Left renal cortex interstitium (tissue), 4 donors: ENCODE measurements at places on chromosomes 5 and 9. TPM values are rescaled to one million over a fixed set of nuclear protein-coding genes. Genes with fewer than 3 reads are reported as not detected.

DNA sequence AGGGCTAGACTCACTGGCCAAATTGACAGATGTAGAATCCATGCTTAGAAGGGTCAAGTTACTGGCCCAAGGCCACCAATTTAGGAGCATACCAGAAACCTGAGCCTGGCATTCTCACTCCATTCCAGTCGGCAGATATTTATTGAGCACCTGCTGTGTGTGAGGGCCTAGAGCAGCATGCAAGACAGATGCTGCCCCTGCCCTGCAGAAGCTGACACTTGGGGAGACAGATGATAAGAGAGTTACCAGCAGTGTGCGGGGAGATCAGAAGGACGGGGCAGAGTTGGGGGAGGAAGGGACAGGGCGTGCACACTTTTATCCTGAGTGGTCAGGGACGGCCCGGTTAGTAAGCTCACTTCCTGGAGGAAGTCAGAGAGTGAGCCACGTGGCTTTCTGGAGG lies 111.5 kb upstream of the RAPGEF1 start:
- DNase-seq: no peak

GRCh38 chr5:134554319-134555222 lies 29.1 kb downstream of the JADE2 start:
- no peak for DNase-seq

GRCh38 chr9:134617246-134617645 lies 24.4 kb upstream of the COL5A1 start:
- no peak for DNase-seq

DNA sequence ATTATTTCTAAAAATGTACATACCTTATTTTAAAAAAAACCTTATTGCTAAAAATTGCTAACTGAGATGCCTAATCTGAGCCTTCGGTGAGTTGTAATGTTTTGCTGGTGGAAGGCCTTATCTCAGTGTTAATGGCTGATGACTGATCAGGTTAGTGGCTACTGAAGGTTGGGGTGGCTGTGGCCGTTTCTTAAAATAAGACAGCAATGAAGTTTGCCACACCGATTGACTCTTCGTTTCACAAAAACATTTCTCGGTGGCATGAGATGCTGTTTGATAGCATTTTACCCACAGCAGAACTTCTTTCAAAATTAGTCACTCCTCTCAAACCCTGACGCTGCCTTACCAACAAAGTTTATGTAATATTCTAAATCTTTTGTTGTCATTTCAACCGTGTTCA lies 14.7 kb downstream of the CENPK start:
- DNase-seq: no peak

DNA sequence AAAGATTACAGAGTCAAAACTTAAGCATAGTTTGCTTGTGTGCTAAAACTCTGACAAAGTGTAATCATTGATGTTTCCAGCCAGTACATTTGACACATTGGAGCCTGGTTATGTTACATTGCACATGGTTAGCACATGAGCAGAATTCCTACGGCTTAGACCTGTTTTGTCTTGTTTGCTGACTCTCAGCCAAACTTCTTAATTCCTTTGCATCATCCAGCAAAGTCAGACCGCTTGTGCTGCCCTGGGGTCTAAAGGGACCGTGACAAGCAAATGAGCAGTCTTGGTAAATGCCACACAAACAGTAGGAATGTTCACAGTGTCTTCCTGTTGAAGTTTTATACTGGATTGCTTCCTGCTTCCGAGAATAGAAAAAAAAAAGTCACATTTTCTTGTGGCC lies 72.0 kb upstream of the ENTREP1 start:
- DNase-seq: no peak

- DNase-seq: peak; percentile 47
These were observed 10.0 kb upstream of the CCL28 start for GRCh38 chr5:43422143-43422542.

DNA sequence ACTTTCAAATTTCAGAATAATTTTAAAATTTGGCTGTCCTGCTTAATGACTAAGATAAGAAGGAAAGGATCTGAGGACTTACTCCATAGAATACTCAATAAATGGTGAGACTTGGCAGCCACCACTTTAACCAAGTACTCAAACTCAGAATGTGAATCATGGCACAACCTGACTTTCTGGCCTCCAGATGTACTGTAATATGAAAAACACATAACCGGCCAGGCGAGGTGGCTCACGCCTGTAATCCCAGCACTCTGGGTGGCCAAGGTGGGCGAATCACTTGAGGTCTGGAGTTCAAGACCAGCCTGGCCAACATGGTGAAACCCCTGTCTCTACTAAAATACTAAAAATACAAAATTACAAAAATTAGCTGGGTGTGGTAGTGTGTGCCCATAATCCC lies 10.0 kb upstream of the MARCHF6 start:
- no peak for DNase-seq

- DNase-seq: no peak
These were observed 30.7 kb downstream of the NRG2 start for GRCh38 chr5:140012443-140012842.

- no peak for DNase-seq
These were observed 168.4 kb upstream of the MAP1B start for GRCh38 chr5:71938895-71939294.

- no peak for DNase-seq
These were observed 215.8 kb downstream of the CEMIP2 start for GRCh38 chr9:71552480-71552879.

GRCh38 chr9:79812507-79813257 lies 240.9 kb downstream of the TLE4 start:
- DNase-seq: no peak

DNA sequence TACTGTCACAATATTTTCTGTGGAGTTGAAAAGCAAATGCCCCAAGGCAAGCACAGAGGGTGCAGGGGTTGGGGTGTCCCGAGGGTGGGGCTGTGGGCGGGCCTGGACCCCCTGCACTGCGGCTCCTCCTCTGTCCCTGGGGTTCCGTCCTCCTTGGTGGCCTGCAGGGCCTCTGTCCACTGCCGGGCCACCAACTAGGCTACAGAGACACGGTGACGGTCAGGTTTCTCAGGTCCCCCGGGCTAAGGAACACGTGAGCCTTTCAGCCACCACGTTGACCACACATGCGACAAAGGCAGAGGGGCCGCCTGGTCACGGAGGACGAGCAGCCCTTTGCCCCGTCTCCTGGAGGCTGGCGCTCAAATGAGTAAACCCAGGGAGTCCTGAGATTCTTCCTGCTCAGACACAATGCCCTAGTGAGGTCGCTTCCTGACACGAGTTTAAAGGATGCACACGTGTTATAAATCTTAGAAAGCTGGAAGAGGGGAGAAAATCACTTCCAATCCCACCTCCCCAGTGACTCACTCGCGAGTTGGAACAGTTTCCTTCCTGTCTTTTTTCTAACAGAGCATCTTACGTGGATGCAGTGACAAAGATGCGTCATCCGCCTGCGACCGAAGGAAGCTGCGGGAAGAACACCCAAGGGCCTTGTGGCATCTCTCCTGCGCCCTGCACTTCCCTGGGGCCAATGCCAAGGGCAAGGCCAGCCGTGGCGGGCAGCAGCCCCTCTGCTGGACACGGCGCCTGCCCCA lies 24.8 kb upstream of the OBP2B start:
- no peak for DNase-seq

GRCh38 chr9:113137196-113138168 lies 13.3 kb upstream of the SLC31A2 start:
- no peak for DNase-seq

- no peak for DNase-seq
These were observed 218.4 kb upstream of the TMEM161B start for GRCh38 chr5:88487066-88487465.

- no peak for DNase-seq
These were observed at the start of gene PCDHB5 for GRCh38 chr5:141135030-141135717. Gene PCDHB5 (plus strand): TSS chr5:141135206. CDS start chr5:141135435, 229 bp downstream.

DNA sequence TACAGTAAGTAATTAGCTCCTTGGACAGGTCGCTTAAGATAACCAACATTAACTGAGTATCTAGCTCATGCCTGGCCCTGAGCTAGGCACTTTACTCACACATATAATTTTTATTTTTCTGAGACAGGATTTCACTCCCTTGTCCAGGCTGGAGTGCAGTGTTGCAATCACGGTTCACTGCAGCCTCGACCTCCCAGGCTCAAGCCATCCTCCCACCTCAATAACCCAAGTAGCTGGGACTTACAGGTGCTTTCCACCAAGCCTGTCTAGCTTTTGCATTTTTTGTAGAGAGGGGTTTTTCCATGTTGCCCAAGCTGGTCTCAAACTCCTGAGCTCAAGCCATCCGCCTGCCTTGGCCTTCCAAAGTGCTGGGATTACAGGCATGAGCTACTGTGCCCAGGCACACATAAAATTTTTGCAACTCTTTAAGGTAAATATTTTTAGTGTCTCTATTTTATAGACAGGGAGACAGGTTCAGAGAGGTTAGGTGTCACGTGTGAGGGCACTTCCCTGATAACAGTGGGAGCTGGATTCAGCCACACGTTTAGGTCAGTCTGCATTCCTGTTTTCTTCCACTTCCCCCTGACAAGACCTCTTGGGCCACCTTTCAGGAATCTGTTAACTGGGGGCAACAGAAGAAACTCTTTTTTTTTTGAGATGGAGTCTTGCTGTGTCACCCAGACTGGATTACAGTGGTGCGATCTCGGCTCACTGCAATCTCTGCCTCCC lies 18.2 kb downstream of the HBEGF start:
- DNase-seq: no peak

DNA sequence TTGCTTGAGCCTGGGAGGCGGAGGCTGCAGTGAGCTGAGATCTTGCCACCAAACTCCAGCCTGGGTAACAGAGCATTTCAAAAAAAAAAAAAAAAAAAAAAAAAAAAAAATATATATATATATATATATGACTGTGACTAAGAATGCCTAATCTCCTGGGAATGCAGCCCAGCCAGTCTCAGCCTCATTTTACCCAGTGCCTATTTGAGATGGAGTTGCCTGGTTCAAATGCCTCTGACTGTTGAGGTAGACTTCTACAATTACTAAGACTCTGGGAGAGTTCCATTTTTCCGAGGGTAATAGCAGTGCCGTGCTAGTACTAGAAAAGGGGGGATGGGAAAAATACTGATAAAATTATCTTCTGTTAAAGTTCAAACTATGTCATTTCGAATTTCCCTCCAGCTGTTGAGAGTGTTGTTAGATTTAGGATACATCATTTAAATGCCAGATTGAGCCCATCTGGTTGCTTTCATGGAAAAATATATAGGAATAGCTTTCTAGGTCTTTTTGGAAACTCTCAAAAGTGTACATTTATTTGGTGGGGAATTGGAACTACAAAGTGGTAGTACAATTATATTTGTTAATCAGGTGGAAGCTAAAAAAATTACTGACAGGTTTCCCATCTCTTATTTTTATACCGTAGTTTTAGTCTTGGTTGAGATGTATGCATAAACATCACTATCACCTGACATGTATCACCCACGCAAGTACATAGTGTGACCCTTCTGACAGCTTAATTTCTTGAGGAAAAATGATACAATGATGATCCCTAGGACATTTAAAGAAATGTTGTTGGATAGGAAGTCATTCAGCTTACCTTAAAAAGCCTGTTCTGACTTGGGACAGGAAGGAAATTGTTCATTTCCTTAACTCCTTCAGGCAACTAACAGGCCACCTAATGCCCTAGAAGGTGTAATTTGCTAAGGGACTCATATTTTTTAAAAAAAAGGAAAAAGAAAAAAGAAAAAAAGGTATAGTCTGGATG lies 214.9 kb downstream of the ADAMTSL1 start:
- no peak for DNase-seq

DNA sequence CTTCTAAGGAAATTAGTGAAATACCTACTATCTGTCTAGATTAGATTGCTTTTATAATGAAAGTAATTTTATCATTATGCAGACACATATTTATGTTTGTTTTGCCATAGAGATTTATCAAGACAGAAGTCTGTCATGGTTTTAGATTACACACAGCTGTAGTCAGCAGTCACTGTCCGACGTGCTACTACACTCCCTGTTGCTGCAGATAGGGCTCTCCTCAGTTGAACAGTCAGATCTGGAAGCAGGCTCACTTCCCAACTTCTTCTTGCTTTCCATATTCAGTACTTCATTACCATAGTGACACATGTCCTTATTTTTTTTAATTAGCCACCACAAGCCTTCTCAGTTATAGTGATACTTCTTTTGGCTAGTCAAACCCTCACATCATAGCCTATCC lies 329.9 kb upstream of the ITGA1 start:
- DNase-seq: no peak

GRCh38 chr5:79086116-79086515 lies 16.5 kb downstream of the BHMT2 start:
- DNase-seq: no peak

GRCh38 chr9:68653141-68653595 lies 51.9 kb upstream of the PIP5K1B start:
- DNase-seq: no peak

- DNase-seq: no peak
These were observed 128.5 kb upstream of the STC2 start for GRCh38 chr5:173456751-173457171.

DNA sequence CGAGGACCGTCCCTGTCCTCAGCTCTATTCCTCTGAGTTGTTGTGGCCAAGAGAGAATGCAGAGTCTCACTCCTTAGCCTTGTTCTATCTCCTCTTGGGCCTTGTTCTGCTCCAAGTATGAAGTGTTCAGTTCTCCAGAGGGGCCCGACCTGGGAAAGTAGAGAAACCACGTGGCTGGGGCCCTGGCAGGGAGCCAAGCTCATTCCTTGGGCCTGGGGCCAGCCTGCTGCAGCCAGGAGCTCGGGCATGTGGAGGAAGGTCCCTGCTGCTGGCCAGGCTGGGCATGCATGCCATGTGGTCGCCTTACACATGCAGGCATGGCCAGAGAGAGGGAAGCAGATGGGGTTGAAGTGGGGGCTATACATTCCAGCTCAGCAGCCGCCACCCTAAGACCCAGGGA lies 60.7 kb downstream of the COL27A1 start:
- no peak for DNase-seq

DOCK8 gene
- polyA plus RNA-seq: 12.0 TPM

SPINK13 gene
- 0.79 TPM for polyA plus RNA-seq

EEIG1 gene
- 37.7 TPM for polyA plus RNA-seq

PGM5 gene
- polyA plus RNA-seq: 46.3 TPM

SLCO6A1 gene
- polyA plus RNA-seq: not detected

CD180 gene
- 0.70 TPM for polyA plus RNA-seq

BAAT gene
- 0.68 TPM for polyA plus RNA-seq

TNFSF8 gene
- polyA plus RNA-seq: 0.68 TPM
